ENCODE measurements at places on chromosomes 5 and 9. TPM values are rescaled to one million over a fixed set of nuclear protein-coding genes. Genes with fewer than 3 reads are reported as not detected.

Gene SPATA31D3
- not detected for total RNA-seq

Gene C9orf57
- total RNA-seq: not detected

Gene SEMA6A
- 9.5 TPM for total RNA-seq

Gene IRX1
- 2.7 TPM for total RNA-seq

Gene FSD1L
- total RNA-seq: 10.5 TPM

Gene KLF9
- total RNA-seq: 38.7 TPM

Gene OCLN
- 3.1 TPM for total RNA-seq

Gene TDRD7
- total RNA-seq: 8.7 TPM

Gene GPR150
- not detected for total RNA-seq

Gene GAPT
- total RNA-seq: 0.30 TPM

Gene SLC36A3
- total RNA-seq: not detected

Gene IFNB1
- not detected for total RNA-seq

Gene DIPK1B
- total RNA-seq: 16.8 TPM

Gene CLK4
- 15.9 TPM for total RNA-seq

Gene MYOT
- 12.9 TPM for total RNA-seq

Gene MLLT3
- 11.4 TPM for total RNA-seq

Gene TGFBI
- total RNA-seq: 49.7 TPM

Gene DRD1
- total RNA-seq: not detected

Gene RASGRF2
- 5.4 TPM for total RNA-seq

Gene TPRN
- total RNA-seq: 30.9 TPM

Gene CDH18
- not detected for total RNA-seq

Gene ACO1
- 71.6 TPM for total RNA-seq

Gene FAT2
- total RNA-seq: 0.02 TPM

Gene CTNNAL1
- 69.2 TPM for total RNA-seq

Gene DMRTA1
- total RNA-seq: 0.76 TPM

Gene AK1
- 918 TPM for total RNA-seq

Gene PDGFRB
- 88.4 TPM for total RNA-seq

Gene CNTNAP3B
- 8.3 TPM for total RNA-seq

Gene CAMSAP1
- 16.4 TPM for total RNA-seq

Gene MLANA
- not detected for total RNA-seq

Gene OR1J2
- not detected for total RNA-seq

Gene ISL1
- not detected for total RNA-seq

Gene CXXC5
- 41.0 TPM for total RNA-seq

Gene PPP3R2
- not detected for total RNA-seq

Gene ZNF354B
- total RNA-seq: 5.5 TPM

Gene TAF11L5
- not detected for total RNA-seq

Gene SLC23A1
- total RNA-seq: not detected

Gene ZNF483
- 4.5 TPM for total RNA-seq

Gene PARP8
- total RNA-seq: 14.5 TPM

Gene PDE8B
- 4.4 TPM for total RNA-seq

Gene FCN2
- 0.26 TPM for total RNA-seq

Gene TSSK1B
- not detected for total RNA-seq

Gene TMC1
- not detected for total RNA-seq

Gene NUTM2G
- total RNA-seq: not detected

Gene OLFML2A
- 32.2 TPM for total RNA-seq

Gene PCDHA6
- 0.31 TPM for total RNA-seq

Gene FGD3
- total RNA-seq: 1.1 TPM

Measured in heart right ventricle (tissue), 16 donors.